ENCODE measurements at places on chromosomes 2 and 18.

- no peak for ATAC-seq
Observed at GRCh38 chr18:1048032-1048431, 143.4 kb downstream of the ADCYAP1 start.

DNA sequence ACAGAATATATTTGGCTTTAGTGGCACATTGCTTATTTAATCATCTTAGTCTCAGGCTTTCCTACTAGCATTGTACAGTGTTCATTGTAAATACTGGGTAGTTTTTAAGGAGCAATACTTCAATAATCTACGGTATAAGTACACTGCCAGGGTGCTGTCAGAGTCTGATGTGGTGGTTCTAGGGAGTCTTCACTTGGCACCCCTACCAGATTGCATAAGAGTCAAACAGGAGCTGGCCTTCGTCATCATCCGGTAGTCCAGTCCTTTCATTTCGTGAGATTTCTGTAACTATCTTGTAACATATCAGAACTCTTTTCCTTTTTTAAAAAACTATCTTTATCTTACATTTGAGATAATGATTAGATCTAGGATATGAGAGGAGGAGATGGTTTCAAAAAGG lies 91.1 kb downstream of the ZNF532 start:
- peak; percentile 70 for ATAC-seq

GRCh38 chr2:12302691-12303090 lies 414.0 kb upstream of the TRIB2 start:
- no peak for ATAC-seq

- ATAC-seq, result no peak
Observed at GRCh38 chr2:227031379-227031778, 132.6 kb downstream of the COL4A4 start.

GRCh38 chr2:113967272-113967671 lies 77.4 kb downstream of the ACTR3 start:
- no peak for ATAC-seq

GRCh38 chr2:132517386-132517785 lies 100.8 kb downstream of the GPR39 start:
- no peak for ATAC-seq

GRCh38 chr18:50301074-50301473 lies 13.6 kb upstream of the CXXC1 start:
- ATAC-seq, result no peak

GRCh38 chr2:37604716-37605115 lies 66.7 kb downstream of the CDC42EP3 start:
- no peak for ATAC-seq
